NCI-H460 (cell line): ENCODE measurements at places on chromosomes 2 and 18.

GRCh38 chr18:54775686-54776085 is 52.6 kb upstream of the RAB27B start:
- peak; percentile 75 for DNase-seq

- DNase-seq = no peak
Measured at GRCh38 chr2:62266433-62267038, 70.6 kb downstream of the B3GNT2 start.

GRCh38 chr2:105496271-105496670 is 97.4 kb upstream of the FHL2 start:
- DNase-seq = no peak

GRCh38 chr2:205066081-205066480 is 520.8 kb downstream of the PARD3B start:
- DNase-seq = no peak

GRCh38 chr2:83112858-83113257 is 1346.2 kb downstream of the SUCLG1 start:
- DNase-seq = no peak

GRCh38 chr2:101486258-101486701 is 11.4 kb upstream of the RFX8 start:
- DNase-seq = no peak

DNA sequence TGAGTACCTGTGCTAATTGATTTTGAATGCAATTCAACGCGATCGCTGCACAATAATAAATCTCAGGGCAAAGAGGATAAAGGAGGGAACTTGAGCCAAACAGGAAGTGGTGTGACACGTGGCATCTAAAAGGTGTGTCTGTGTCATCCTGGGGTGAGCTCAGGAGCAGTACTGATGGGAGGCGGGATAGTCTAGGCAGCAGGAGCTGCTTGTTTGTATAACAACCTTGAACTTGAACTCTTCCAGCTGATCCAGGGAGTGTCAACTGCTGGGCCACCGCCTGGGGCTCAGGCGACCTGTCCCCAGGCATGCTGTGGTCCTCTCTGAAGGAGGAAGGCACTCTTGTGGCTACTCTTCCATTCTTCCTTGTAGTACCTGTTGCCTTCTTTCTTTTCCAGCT is 61.2 kb downstream of the BOD1L2 start:
- no peak for DNase-seq

DNA sequence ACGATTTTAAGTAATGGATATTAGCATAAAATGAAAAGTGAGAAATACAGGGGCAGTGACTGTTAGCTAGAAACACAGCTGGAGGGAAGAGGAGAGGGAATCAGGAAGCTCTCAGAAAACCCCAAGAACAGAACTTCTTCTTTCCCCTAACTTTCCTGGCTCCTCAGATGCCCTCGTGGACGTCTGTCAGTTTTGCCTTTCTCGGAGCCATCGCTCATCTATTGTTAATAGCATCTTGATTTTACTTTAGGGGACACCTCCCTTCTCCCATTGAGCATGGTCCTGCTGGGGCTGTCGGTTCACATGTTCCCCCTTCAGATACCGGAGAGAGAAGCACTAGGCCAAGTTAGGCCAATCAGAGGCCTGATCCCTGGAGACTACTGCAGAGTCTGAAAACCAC is 2.3 kb upstream of the PLEK start:
- DNase-seq = no peak

DNA sequence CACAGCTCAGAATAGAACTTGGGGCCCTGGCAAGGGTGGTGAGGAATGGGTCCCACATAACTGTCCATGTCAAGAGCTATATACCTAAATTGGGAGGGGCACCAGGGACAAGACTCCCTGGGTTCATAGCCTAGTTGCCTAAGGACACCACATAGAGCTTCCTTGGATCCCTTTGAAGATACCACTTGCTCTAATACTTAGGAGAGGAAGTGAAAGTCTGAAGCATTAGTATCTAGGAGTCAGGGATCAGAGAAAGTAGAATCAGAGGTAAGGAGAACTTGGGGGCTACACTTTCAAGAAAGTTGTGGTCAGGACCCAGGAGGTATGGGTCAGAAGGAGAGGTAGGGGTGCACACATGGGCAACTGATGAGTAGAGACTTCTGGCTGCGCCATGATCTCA is 318.2 kb upstream of the SLC39A10 start:
- DNase-seq = no peak

- no peak for DNase-seq
Measured at GRCh38 chr18:23032030-23032582, 99.0 kb downstream of the RBBP8 start.

- DNase-seq = no peak
Measured at GRCh38 chr2:148623086-148623485, 21.5 kb upstream of the EPC2 start.

DNA sequence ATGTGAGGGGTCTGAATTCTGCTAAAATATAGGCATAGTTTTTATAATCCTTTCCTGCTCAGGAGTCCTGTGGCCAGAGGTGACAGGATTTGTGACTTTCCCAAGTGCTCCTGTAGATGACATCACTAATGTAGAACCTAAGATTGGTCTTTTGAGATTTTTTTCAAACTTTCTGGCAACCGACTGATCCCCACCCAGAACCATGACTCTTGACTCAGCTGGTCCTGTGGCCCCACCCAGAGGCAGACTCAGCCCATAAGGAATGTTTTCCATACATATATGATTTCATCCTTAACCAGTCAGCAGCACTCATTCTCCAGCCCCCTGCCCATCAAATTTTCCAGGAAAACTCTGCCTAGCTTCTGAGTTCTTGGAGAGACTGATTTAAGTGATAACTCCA is 46.8 kb downstream of the COMMD1 start:
- DNase-seq = no peak

GRCh38 chr18:41146301-41146700 is 808.7 kb upstream of the PIK3C3 start:
- no peak for DNase-seq
